ENCODE measurements at places on chromosomes 3 and 15.

DNA sequence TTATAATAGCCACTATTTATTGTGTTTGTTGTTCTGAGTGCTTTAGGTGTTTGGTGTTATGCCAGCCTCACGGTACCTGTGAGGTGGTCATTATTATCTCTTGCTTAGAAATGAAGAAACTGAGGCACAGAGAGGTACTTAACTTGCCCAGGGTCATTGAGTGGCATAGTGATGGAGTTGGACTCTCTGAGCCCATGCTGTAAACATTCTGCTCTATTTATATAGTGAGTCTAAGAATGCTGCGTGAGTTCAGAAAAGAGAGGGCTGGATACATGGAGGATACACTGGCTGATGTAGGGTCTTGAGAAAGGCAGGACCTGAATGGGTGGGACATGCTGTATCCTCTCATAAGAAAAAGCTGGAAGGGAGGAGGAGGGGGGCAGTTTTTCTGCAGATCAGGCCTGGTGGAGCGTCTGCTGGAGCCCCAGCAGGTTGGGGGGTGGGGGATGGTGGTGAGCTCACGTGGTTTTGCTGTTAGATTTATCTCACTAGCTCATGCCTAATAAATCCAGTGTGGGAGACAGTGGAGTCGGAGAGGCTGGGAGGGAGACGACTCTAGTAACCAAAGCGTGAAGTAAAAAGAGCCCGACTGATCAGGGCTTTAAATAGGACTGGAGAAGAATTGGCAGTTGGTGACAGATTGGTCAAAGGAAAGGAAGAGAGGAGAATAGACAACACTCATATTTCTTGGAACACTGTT is 16.0 kb downstream of the MED12L start:
- DNase-seq, result no peak

- DNase-seq, result no peak
These were observed 185.9 kb downstream of the SUCLG2 start for GRCh38 chr3:67468511-67468910.

GRCh38 chr15:36178303-36178633 is 401.2 kb upstream of the CDIN1 start:
- DNase-seq, result no peak

DNA sequence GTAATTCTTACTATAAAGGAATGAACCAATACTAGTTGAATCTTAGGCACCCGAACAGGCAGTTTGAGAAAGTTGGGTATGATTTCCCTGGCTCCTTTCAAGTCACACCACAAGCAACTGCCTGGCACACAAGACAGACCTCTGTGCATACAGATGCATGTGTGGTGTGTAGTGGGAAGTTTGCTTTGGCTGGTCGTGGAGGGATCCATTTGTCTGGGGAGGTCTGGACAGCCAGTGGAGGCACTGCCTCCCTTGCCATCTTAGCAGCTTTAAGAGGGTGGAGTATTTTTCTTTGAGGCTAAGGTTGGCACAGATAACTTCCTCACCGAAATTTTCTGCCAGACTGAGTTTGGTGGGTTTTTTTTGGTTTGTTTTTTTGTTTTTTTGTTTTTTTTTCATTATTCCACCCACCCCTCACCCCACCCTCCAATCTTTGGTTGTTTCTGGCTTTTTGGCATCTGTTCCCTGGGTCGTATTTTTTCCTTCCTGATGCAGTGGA is 97.1 kb downstream of the TMEM212 start:
- DNase-seq, result no peak

GRCh38 chr3:129485721-129486663 is 42.4 kb upstream of the RHO start:
- DNase-seq, result no peak

DNA sequence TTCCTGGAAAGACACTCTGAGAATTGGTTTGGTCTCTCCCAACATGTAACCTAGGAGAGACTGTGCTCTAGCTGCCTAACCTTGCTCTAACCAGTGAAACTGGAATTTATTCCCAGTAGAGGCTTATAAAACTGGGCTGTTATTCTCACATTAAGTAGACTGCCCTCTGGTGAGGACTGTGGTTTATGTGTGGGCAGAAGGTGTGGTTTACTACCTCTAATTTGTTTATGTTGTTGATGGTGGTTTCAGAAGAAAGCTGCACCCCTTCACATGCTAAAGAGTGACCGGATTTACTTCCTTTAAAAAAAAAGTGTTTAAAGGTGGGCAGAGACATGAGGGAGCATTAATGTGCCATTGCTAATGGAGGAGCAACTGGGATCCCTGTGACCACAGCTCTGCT is 273.2 kb downstream of the MECOM start:
- DNase-seq, result no peak
